Activated naive CD8-positive, alpha-beta T cell treated with anti-CD3 and anti-CD28 coated beads for 36 hours (primary cell): ENCODE measurements at places on chromosomes 7 and 10. TPM values are rescaled to one million over a fixed set of nuclear protein-coding genes. Genes with fewer than 3 reads are reported as not detected.
A peak's percentile ranks its signal among the peaks of the same experiment; 100 is the strongest.

- no peaks in the 10 kb centered on the region for H3K4me1 ChIP-seq
- H3K36me3 ChIP-seq: no peaks in the 10 kb centered on the region
- H3K4me3 ChIP-seq: no peak overlapping the region
- H3K27ac ChIP-seq: no peak overlapping the region
- no peak for DNase-seq
These were observed 89.5 kb upstream of the LYZL1 start for GRCh38 chr10:29199339-29199738.

DNA sequence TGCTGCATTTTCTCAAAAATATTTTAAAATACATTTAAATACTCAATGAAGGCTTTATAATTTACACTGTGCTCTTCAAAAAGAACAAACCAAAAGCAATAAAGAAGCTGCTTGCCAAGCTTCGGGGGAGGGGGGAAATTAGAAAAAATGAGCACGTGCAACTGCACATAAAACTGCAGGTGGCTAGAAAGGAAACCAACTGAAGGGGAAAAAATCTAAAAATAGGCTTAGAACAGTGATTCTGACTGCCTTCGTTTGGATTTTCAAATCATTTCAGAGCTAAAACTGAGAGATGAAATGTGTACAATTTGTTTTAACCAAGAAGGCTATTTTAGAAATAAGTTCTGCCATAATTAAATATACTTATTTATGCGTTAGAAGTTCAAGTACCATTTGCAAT, 61.4 kb downstream of the ABI1 start:
- peaks cover 35% of the 10 kb centered on the region for H3K36me3 ChIP-seq
- DNase-seq: no peak
- H3K4me3 ChIP-seq: no peak overlapping the region
- peaks cover 45% of the 10 kb centered on the region for H3K4me1 ChIP-seq
- H3K27ac ChIP-seq: peak overlapping the region; percentile 58
- no peaks in the 10 kb centered on the region for H3K27me3 ChIP-seq

GRCh38 chr7:68547181-68547580, 1051.1 kb upstream of the AUTS2 start:
- H3K36me3 ChIP-seq: no peaks in the 10 kb centered on the region
- no peak overlapping the region for H3K4me3 ChIP-seq
- no peaks in the 10 kb centered on the region for H3K4me1 ChIP-seq

- H3K27ac ChIP-seq: no peak overlapping the region
- no peaks in the 10 kb centered on the region for H3K4me1 ChIP-seq
- no peaks in the 10 kb centered on the region for H3K36me3 ChIP-seq
- H3K27me3 ChIP-seq: peaks cover 10% of the 10 kb centered on the region
These were observed 383.8 kb upstream of the ZMIZ1 start for GRCh38 chr10:78684947-78685346.

- no peak for DNase-seq
- no peaks in the 10 kb centered on the region for H3K36me3 ChIP-seq
- H3K27me3 ChIP-seq: peaks cover 4% of the 10 kb centered on the region
- H3K4me3 ChIP-seq: no peak overlapping the region
- no peaks in the 10 kb centered on the region for H3K4me1 ChIP-seq
These were observed 145.5 kb downstream of the ANKRD7 start for GRCh38 chr7:118369987-118370386.

GRCh38 chr10:2989292-2989947, 77.9 kb upstream of the PFKP start:
- no peak overlapping the region for H3K27ac ChIP-seq
- no peak for DNase-seq
- peaks cover 41% of the 10 kb centered on the region for H3K27me3 ChIP-seq
- peaks cover 4% of the 10 kb centered on the region for H3K4me1 ChIP-seq
- H3K36me3 ChIP-seq: no peaks in the 10 kb centered on the region

DNA sequence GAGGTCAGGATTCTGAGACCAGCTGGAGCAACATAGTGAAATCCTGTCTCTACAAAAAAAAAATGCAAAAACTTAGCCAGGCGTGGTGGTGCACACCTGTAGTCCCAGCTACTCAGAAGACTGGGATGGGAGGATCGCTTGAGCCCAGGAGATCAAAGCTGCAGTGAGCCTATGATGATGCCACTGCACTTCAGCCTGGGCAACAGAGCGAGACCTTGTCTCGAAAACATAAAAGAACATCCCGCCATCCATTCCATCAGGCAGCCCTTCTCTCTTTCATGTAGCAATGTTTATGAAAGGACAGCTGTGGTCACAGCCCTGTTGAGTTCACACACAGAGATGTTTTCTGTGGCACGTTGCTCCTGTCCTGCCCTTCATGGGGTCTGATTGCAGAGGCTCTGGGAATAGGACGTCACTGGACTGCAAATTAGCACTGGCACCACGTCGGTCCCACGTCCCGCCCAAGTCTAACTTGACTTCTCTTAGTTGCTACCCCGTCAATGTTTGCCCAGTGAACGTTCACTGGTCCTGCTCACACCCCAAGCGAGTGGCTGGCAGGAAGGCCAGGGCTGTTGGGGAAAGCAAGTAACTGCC, 64.5 kb upstream of the MYL10 start:
- H3K27me3 ChIP-seq: peaks cover 3% of the 10 kb centered on the region
- no peak for DNase-seq
- no peak overlapping the region for H3K4me3 ChIP-seq
- no peaks in the 10 kb centered on the region for H3K36me3 ChIP-seq
- H3K4me1 ChIP-seq: peaks cover 5% of the 10 kb centered on the region
- no peak overlapping the region for H3K27ac ChIP-seq

DNA sequence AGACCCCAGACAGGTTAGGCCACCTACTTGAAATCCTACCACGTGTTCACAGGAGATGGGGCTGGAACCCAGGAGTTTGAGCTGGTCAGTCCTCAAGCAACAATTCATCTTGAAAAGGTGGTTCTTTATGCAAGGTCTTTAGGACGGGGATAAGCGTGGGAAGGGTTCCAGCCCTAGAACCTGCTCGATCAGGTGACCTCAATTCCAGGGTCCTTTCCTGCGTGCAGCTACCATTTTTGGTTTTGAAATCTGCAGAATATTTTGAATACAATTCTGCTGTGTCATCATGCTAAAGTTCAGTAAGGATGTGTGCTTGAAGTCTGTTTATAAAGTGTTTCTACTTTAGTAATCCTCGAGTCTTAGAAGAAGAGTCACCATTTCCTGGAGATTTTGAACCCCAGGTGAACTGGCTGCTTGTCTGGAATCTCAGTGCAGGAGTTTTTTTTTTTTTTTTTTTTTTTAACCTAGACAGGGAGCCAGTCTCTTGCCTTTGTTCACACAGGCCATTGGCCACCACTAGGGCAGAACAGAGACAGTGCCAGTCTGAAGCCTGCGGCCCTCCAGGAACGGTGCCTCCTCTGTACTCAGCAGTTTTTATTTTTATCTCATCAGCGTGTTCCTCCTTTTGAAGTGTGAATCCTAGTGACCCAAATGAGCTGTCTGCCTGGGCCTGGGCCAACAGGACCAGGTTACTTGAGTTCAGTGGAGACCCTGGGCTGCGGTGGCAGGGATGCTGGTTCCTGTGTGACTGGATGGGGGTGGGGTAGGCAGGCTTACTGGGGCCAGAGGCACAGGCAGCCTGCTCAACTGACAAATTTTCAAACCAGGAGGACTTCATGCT, 54.6 kb downstream of the EEPD1 start:
- no peaks in the 10 kb centered on the region for H3K36me3 ChIP-seq
- no peak for DNase-seq
- H3K4me3 ChIP-seq: no peak overlapping the region
- H3K27me3 ChIP-seq: no peaks in the 10 kb centered on the region
- no peak overlapping the region for H3K27ac ChIP-seq

DNA sequence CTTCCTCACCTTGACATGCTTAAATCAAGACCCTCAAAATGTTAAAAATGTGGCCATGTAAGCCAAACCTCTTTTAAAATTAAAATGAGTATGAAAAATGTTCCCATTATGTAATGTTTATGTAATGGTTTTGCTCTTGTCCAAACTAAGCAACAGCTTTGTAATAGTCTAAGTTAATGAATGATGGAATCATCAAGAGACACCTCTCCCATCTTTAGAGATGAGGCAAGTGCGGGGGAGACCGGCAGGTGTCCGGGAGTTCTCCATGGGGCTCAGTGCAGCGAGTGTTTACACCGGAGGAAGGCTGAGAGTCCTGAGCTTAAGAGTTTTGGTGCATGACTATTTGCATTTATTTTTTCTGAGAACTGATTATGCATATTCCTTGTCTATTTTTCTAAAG, 384.9 kb upstream of the RNF32 start:
- H3K27me3 ChIP-seq: peaks cover 20% of the 10 kb centered on the region
- H3K4me3 ChIP-seq: no peak overlapping the region
- H3K4me1 ChIP-seq: peaks cover 4% of the 10 kb centered on the region
- no peak overlapping the region for H3K27ac ChIP-seq
- H3K36me3 ChIP-seq: no peaks in the 10 kb centered on the region
- DNase-seq: no peak

DNA sequence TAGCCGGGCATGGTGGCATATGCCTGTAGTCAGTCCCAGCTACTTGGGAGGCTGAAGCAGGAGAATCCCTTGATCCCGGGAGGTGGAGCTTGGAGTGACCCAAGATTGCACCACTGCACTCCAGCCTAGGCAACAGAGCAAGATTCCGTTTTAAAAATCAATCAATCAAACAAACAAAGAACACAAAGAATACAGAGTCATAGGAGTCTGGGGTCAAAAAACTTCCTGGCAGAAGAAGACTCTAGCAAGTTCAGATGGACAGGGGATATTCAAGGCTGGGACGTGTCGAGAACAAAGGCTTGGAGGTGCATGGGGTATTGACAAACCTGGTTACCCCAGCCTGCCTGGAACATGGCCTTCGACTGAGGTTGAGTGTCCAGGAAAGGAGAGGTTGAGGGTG, 228.8 kb upstream of the AGK start:
- H3K27me3 ChIP-seq: peaks cover 15% of the 10 kb centered on the region
- H3K4me3 ChIP-seq: no peak overlapping the region
- H3K4me1 ChIP-seq: no peaks in the 10 kb centered on the region

GRCh38 chr10:12212454-12212853, 16.5 kb downstream of the CDC123 start:
- no peak overlapping the region for H3K27ac ChIP-seq
- peaks cover 16% of the 10 kb centered on the region for H3K4me1 ChIP-seq
- H3K36me3 ChIP-seq: peaks cover 31% of the 10 kb centered on the region
- no peak for DNase-seq
- H3K27me3 ChIP-seq: no peaks in the 10 kb centered on the region

DNA sequence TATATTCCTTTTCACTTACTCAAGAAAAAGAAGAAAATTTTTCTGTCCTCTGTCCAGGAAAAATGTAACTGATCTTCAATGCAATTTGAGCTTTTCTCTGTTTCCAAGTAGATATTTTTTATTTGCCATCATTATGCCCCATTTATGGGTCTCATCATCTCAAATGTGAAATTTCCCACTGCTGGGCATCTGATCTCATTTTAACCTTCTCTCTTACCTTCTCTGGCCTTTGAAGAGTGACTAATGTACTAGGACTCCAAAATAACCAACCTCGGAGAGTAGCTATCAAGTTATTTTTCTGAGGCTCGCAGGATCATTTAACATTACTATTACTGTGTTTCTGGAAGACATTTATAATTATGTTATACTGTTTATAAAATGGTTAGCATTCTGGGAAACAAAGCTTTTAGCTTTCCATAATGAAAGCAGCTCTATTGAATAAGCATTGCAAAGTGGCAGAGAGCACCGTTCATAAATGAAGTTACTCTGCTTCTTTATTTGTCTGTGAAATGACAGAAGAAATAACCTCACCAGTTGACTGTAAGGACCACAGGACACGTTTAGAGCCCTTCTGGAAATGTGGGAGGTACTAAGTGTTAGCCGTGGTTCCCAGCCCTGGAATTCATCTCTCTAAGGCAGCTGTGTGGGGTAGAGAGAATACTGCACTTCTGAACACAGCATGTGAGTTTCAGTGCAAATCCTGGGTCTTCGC, 33.3 kb upstream of the NMT2 start:
- peaks cover 2% of the 10 kb centered on the region for H3K36me3 ChIP-seq
- peak overlapping the region; percentile 2 for H3K27ac ChIP-seq
- peaks cover 48% of the 10 kb centered on the region for H3K4me1 ChIP-seq
- no peak overlapping the region for H3K4me3 ChIP-seq
- no peaks in the 10 kb centered on the region for H3K27me3 ChIP-seq

GRCh38 chr10:98096731-98097130, 37.7 kb upstream of the R3HCC1L start:
- H3K27ac ChIP-seq: no peak overlapping the region
- H3K27me3 ChIP-seq: peaks cover 14% of the 10 kb centered on the region
- no peak overlapping the region for H3K4me3 ChIP-seq
- no peaks in the 10 kb centered on the region for H3K4me1 ChIP-seq

GRCh38 chr10:20814116-20814515, 83.0 kb downstream of the NEBL start:
- DNase-seq: no peak
- H3K27me3 ChIP-seq: no peaks in the 10 kb centered on the region
- no peaks in the 10 kb centered on the region for H3K4me1 ChIP-seq
- no peak overlapping the region for H3K27ac ChIP-seq
- no peak overlapping the region for H3K4me3 ChIP-seq

DNA sequence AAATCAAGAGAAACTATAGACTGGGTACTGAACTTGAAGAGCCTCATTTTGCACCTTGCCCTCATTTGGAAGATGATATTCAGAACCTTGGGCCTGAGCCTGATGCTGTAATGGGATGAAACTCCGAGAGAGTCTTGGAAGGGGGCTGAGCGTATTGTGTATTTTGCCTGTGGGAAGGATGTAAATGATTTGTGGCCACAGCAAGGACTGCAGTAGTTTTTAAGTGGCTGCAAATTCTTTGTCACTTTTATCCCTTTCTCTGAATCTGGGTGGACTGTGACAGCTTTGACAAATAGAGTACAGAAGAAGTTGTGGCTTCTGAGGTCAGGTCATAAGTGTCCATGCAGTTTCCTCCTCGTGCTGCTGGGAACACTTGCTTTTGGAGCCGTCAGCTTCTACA, 221.2 kb downstream of the ADRA2A start:
- peaks cover 22% of the 10 kb centered on the region for H3K27me3 ChIP-seq
- no peaks in the 10 kb centered on the region for H3K36me3 ChIP-seq
- no peak for DNase-seq
- no peak overlapping the region for H3K4me3 ChIP-seq
- H3K4me1 ChIP-seq: no peaks in the 10 kb centered on the region

DNA sequence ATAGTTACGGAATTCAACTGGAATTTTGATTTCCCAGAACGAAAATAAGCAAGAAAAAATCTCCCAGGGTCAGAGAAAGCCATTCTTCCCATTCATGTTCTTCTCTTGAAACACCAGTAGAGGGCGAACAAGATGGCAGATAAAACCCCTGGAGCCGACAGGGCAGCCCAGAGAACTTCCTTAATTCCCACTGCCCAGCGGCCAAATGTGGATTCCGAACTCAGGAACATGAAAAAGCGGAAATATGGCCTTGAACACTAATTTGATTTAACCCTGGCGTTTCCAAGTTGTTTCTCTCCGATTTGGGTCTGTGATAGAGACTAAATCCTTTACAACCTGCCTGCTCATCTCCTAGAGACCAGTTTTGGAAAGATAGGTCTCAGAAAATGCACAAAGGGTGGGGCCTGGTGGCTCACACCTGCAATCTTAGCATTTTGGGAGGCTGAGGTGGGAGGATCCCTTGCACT, 100.7 kb upstream of the WAC start:
- DNase-seq: peak; percentile 3
- H3K36me3 ChIP-seq: no peaks in the 10 kb centered on the region
- H3K27me3 ChIP-seq: peaks cover 6% of the 10 kb centered on the region
- peak overlapping the region; percentile 32 for H3K4me3 ChIP-seq
- H3K4me1 ChIP-seq: peaks cover 5% of the 10 kb centered on the region

GRCh38 chr7:17500736-17501135, 202.3 kb downstream of the AHR start:
- no peak for DNase-seq
- H3K36me3 ChIP-seq: no peaks in the 10 kb centered on the region
- peaks cover under 1% of the 10 kb centered on the region for H3K4me1 ChIP-seq

Gene TRUB1
- 18.5 TPM for total RNA-seq

Gene PNLIP
- not detected for total RNA-seq

Gene CPVL
- not detected for total RNA-seq

Gene SPDYE2B
- total RNA-seq: not detected

Gene LRRC72
- total RNA-seq: not detected

Gene NPFFR1
- not detected for total RNA-seq

Gene SOSTDC1
- not detected for total RNA-seq

Gene PYROXD2
- total RNA-seq: 2.8 TPM

Gene ZWINT
- 123 TPM for total RNA-seq

Gene BCAP29
- total RNA-seq: 23.8 TPM
